ENCODE measurements at places on chromosomes 1 and 21. TPM values are rescaled to one million over a fixed set of nuclear protein-coding genes. Genes with fewer than 3 reads are reported as not detected.

LCE2A gene
- 0.20 TPM for polyA plus RNA-seq

DNA sequence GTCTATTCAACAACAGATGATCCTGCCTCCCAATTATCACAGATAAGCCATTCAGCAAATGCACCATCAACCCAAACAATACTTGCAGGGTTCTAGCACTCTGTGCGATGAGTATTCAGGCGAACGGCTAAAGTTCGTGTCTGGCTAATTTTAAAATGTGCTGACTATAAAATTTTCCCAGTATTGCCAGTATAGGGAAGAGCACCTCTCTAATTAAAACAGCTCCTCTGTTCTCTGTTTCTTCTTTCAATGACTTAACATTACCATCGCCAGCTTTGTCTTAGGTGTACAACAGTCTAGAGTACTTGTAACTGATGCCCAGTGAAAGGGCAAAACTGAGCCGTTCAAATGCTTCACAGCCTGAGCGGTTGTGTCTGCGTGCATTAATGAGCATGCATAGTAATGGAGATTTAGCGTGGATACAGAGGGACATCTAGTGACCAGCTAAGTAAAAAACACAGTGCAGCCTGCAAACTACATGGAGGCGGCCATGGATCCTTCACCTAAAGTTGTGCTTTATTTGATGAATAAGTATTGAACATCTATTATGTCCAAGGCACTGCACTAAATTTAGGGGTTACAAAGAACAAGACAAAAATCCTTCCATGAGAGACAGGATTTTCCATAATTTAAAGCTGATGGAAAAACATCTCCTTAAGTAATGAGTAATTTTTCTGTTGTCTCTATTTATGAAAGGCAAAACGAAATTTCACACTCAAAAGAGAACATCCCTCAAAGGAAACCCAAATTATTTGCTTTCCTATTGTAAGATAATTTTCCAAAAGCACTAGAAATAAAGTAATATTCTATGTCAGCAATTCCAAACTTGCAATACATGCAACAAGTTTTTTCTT lies 120.0 kb downstream of the SETD4 start:
- peak; percentile 29 for DNase-seq

TARS2 gene
- 23.6 TPM for polyA plus RNA-seq

GRCh38 chr21:32215306-32215685 lies 63.6 kb downstream of the MIS18A start:
- DNase-seq = no peak

LYPLA2 gene
- 99.8 TPM for polyA plus RNA-seq

- DNase-seq = no peak
Measured at GRCh38 chr1:11930571-11931445, 3.7 kb upstream of the PLOD1 start.

AMY1B gene
- not detected for polyA plus RNA-seq

DNA sequence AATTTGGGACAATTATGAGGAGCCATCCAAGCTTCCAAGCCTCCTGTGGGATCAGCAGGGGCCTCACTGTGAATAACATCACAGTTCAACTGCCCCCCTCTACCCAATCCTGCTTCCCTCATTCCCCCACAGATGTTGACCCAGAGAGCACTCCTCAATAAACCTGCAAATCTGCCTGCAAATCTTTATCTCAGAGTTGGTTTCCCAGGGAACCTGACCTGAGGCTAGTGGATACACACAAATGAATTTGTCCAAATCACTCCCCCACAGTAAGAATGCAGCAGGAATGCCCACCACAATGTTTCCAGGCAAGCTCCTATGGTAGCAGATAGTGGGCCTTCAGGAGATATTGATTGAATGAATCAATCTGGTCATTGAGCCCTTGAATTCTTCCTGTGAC lies 56.4 kb upstream of the HIVEP3 start:
- DNase-seq = no peak

GRCh38 chr1:54239035-54239383 lies 39.0 kb downstream of the MRPL37 start:
- DNase-seq = no peak

GRCh38 chr1:31707711-31708110 lies 3.9 kb upstream of the COL16A1 start:
- DNase-seq = no peak

- DNase-seq = no peak
Measured at GRCh38 chr1:18411820-18412641, 68.7 kb upstream of the KLHDC7A start.

DNA sequence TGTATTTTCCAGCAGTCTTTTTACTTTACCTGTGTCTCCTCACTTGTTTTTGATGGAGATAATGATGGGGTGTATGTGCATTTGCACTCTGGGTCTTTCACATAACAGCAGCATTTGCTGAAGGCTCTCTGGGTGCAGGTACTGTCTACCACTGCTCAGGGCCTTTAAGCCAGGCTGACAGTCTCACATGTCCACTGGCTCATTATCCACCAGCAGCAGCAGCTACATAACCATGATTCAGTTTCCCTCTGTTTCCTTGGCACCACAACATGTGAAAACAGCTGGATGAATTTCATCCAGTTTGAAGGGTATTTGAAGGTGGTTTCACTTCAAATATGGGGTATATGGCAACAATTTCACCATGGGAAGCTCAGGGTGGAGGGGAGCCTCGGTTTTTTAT lies 41.2 kb upstream of the ROR1 start:
- DNase-seq = no peak

NAV1 gene
- polyA plus RNA-seq = 12.3 TPM

GRCh38 chr1:8627728-8628127 lies 189.7 kb downstream of the RERE start:
- DNase-seq = no peak

THRAP3 gene
- polyA plus RNA-seq = 32.6 TPM

- DNase-seq = peak; percentile 78
Measured at GRCh38 chr1:35769188-35769758, 505 bp downstream of the CLSPN start.

DNA sequence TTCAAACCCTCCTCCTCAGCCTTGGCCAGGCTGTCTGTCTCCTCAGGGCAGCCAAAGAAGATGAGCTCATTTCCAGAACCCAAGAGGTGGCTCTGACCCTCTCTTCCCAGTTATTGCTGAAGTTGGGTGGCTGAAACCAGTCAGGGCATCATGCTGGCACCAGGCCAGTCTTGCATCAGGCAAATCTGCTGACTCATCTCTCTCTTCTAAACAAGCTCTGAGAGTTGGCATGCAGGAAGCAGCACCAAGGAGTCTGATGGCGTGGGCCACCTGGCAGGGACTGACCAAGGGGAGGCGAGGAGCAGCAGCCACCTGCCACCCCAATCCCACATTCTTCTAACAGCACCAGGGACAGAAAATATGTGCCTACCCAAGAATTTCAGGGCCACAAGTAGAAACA lies 104.8 kb upstream of the ATP1A1 start:
- peak; percentile 90 for DNase-seq

KIF21B gene
- polyA plus RNA-seq = 0.14 TPM

GRCh38 chr1:8212580-8213031 lies 105.3 kb upstream of the SLC45A1 start:
- DNase-seq = no peak

DNA sequence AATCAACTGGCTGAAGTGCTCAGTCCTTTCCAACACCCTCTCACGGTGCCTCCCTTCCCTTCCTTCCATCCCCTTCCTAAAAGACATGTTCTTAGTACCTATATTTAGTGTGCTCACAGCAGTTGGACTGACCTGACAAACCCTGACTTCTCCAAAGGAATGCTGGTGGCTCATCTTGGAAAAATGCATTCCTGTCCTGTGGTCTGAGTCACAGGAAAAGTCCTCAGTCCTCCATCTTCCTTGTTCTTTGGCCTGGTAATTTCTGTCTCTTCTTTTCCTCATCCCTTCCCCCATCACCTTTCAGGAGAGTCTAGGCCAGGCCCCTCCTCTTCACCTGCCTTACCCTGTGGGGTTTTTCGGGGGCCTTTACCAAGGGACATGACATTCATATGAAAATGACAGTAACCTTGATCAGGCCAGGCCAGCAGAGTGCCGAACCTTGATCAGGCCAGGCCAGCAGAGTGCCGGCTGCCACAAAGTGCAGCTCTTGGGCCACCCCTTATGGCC lies 7.2 kb downstream of the ATP1B1 start:
- DNase-seq = peak; percentile 91

GRCh38 chr1:24092979-24093378 lies 19.0 kb downstream of the MYOM3 start:
- no peak for DNase-seq

CELA3B gene
- polyA plus RNA-seq = not detected

Measured in foreskin keratinocyte (primary cell).